GM04504 (cell line): ENCODE measurements at places on chromosomes 12 and 14.

GRCh38 chr14:51873221-51873893 lies 12.9 kb downstream of the GNG2 start:
- peak; percentile 89 for DNase-seq

GRCh38 chr12:20024194-20024593 lies 344.1 kb upstream of the PDE3A start:
- no peak for DNase-seq

GRCh38 chr12:24937553-24938244 lies 11.2 kb downstream of the BCAT1 start:
- DNase-seq, result no peak

- DNase-seq, result no peak
These were observed 589 bp upstream of the HVCN1 start for GRCh38 chr12:110689281-110690126.
